COR-L47 (cell line): ENCODE measurements at places on chromosomes 3 and 15.
A peak's percentile ranks its signal among the peaks of the same experiment; 100 is the strongest.

GRCh38 chr15:31499953-31500765 is 173.5 kb downstream of the KLF13 start:
- DNase-seq: no peak

DNA sequence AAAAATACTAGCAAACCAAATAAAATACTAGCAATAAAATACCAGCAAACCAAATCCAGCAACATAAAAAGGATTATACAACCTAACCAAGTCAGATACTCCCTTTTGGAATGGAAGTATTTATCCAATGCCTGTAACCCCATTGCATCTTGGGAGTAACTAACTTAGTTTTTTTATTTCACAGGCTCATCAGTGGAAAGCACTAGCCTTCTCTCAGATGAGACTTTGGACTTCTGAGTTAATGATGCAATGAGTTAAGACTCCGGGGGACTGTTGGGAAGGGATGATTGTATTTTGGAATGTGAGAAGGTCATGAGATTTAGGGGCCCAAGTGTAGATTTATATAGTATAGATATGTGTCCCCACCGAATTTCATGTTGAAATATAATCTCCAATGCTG is 41.2 kb downstream of the POLQ start:
- DNase-seq: no peak

DNA sequence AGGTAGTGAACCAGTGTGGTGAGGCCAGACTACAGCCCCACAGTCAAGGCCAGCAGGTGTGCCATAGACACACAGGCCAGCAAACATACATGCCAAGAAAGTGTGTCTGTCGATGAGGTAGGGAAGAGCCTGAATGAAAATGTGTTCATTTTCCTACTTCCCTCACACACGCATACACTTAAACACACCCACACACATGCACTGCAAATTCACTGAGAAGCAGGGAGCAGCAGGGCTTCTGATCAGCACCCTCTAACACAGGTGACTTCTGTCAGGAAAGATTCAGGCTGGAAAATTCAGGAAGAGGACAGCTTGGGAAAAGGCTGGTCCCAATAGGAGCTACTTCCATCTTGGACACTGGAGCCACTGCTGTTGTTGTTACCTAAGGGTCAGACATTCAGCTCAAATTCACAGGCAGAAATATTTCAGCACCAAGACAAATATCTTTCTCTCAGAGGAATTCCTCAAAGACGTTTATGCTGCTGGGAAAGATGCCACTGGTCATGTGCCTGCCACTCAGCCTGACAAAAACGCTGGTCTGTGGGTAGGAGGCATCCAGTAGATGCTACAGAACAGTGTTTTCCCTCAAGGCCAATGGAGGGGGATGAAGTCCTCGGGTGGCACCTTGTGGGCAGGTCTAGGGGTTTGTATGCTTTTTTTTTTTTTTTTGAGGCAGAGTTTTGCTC is 40.9 kb upstream of the LARS2 start:
- DNase-seq: no peak

DNA sequence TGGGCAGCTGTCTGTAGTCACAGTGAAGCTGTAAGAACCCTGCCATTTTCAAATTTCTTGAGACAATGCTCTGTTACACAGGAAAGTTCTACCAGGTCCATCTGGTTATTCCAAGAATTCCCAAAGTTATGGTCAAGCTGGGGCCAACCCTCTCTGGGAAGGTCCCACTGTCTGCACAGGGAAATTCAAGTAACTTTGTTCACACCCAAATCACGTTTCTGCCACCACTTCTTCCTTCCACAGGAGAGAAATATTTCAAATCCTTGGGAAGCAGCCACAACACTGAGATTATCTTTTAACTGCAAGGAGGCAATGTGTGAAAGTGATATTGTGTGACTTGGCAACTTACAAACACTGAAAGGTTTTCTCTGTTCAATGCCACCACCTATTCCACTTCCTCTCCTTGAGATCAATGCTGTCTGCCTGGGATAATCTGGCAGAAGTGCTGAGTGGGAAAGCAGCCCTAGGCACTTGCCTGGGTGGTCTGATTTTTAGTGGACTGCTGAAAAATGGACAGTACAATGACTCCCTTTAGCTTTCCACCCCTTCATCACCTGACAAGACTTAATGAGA is 5.6 kb downstream of the SCAMP2 start:
- DNase-seq: no peak

DNA sequence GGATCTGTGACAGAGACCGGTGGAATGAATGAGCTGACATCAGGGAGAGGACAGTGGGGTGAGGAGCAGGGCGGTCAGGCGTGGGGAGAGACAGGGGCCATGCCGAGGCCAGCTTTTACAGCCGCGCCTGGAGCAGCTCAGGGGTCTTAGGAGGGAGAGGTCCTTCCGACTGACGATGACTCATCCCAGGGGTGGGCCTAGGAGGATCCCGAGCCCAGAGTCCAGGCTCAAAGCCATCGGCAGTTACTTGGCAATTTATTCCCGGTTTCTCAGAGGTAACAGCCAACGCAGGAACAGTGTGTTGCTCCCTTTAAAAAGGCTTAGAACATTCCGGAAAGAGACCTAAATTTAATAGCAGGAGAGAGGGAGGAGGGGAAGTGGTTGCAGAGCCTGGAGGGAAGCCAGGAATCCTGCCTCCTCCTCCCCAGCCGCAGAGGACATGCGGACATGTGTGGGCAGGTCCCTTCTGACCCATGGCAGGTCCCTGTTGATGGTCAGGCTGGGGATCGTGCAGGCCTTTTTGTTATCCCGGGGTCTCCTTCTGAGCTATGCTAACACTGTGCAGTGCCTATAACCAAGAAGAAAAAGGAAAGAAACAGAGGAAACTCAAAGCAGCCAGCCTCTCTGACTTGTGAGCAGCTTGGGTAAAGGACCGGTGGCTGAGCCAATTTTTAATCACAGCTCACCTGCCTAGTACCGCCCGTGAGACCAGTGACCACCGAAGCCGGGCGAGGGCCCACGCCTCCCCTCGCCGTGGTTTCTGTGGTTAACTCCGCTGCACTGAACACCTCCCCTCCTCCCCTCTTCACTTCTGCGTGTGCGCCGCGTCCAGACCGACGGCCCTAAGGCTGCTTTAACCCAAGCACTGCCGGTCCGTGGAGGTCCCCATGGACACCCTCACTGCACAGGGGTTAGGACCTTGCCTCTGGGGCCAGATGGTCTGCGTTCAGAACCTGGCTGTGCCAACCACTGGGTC is 392.4 kb upstream of the PROK2 start:
- no peak for DNase-seq

- no peak for DNase-seq
Measured at GRCh38 chr3:159583662-159584061, 405.0 kb upstream of the IL12A start.

DNA sequence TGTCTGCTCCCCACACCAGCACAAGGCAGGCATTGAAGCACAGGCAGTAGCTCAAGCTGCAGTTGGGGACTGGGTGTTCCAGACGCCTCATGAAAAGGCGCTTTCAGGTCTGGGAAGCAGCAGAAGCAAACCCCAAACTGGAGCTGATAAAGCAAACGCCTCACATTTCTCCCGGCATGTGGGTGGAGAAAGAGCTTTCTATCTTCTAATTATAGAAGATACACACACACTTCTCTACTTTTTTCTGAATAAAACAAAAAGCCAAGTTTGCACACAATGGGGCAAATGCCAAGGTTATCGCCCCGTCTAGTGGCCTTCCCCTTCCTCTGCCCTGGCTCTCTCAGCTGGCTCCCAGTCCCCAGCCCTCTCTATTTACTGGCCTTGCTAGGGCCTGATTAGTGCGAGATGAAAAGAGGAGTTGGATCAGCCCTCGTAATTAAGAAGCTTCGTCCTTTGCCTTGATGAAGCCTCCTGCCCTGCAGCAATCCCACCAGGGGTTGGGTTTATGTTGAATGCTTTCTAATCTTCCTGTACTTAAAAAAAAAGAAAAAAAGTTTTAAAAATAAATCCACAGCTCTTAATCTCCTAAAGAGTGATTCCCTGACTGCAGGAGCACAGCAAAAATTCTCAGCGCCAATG is 120.2 kb downstream of the MEGF11 start:
- no peak for DNase-seq

- no peak for DNase-seq
Measured at GRCh38 chr15:42955518-42955917, 34.9 kb upstream of the TTBK2 start.

GRCh38 chr3:66489115-66489514 is 11.7 kb downstream of the LRIG1 start:
- no peak for DNase-seq

GRCh38 chr15:58980351-58980939 is 7.0 kb upstream of the RNF111 start:
- peak; percentile 17 for DNase-seq

GRCh38 chr3:193640165-193640715 is 47.2 kb downstream of the OPA1 start:
- no peak for DNase-seq

- DNase-seq: no peak
Measured at GRCh38 chr15:29734917-29735572, 87.2 kb downstream of the TJP1 start.

DNA sequence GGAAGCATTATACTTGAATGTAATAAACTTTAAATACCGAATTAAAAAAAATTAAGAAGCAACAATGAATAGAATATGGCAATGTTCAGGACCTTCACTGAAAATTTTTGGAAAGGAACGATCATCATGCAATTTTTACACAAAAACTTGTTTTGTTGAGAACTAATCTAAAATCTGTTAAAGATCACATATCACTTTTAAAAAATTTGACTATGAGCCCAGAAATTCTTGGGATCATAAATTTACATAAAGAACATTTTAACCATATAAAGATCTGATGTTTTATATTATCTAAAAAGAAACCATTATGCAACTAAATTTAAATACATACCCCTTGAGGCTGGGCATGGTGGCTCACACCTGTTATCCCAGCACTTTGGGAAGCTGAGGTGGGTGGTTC is 76.2 kb upstream of the MELTF start:
- DNase-seq: no peak
